Tibial artery (tissue), 4 donors: ENCODE measurements at places on chromosomes 11 and 22.
A peak's percentile ranks its signal among the peaks of the same experiment; 100 is the strongest.

- H3K4me1 ChIP-seq: no peaks in the 10 kb centered on the region
Observed at GRCh38 chr11:4441515-4441914, 7.6 kb upstream of the OR52K2 start.

DNA sequence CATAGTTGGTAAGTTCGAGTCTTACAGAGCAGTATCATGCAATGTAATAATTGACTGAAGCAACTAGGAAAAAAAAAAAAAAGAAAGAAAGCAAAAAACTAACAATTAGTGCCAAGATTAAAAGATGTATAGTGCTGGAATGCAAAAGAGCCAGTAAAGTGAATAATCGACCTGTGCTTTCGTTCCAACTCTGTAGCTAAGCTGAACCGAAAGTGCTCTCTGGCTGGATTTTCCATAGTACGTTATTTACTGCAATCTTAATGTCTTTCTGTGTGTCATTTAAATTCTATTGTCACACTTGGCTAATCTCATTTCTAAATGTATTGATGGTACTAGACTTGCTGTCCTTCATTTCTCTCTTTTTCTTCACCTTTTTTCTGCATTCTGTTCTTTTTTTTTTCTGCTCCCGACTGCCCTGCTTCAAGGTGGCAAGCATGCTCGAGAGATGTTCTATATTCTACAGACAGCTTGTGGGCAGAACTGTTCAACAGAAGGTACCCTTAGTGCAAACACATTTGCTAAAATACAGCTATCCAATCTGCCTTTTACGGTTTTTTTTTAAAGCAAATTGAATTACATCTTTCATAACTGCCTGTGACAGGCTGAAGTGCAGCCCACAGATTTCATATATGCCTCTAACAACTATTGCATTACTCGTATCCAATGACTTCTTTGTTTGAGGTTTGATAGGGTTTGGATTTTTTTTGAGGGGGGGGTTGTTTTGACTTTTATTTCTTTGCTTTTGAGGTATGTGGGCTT lies 204.2 kb upstream of the MTNR1B start:
- H3K27ac ChIP-seq: no peak overlapping the region
- H3K4me3 ChIP-seq: no peak overlapping the region
- H3K4me1 ChIP-seq: no peaks in the 10 kb centered on the region
- H3K36me3 ChIP-seq: no peaks in the 10 kb centered on the region
- no peaks in the 10 kb centered on the region for H3K27me3 ChIP-seq
- DNase-seq: no peak

DNA sequence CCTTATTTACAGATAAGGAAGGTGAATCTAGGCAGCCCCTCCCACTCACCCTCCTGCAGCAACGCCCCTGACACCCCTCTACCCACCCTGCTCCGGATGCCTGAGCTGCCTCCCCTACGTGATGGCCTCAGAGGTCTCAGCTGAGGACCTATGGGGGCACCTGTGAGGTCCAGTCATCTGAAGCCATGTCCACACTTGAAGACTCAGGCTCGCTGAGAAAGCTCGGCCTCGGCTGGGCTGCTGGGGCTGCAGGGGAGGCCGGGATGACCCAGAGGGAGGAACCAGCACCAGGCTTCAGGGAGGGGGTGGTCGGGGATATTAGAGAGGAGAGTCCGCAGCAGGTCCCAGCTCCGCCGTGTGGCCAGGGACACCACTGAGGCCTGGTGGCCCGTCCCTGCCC lies 92.8 kb downstream of the BRD1 start:
- H3K36me3 ChIP-seq: no peaks in the 10 kb centered on the region
- no peak overlapping the region for H3K4me3 ChIP-seq
- peak; percentile 50 for DNase-seq
- no peaks in the 10 kb centered on the region for H3K4me1 ChIP-seq
- H3K27ac ChIP-seq: no peak overlapping the region

- peaks cover 5% of the 10 kb centered on the region for H3K4me1 ChIP-seq
- H3K27ac ChIP-seq: no peak overlapping the region
- H3K27me3 ChIP-seq: no peaks in the 10 kb centered on the region
- no peak overlapping the region for H3K4me3 ChIP-seq
- DNase-seq: no peak
- H3K36me3 ChIP-seq: no peaks in the 10 kb centered on the region
Observed at GRCh38 chr11:111633248-111633647, 31.0 kb downstream of the SIK2 start.

- H3K36me3 ChIP-seq: no peaks in the 10 kb centered on the region
- DNase-seq: no peak
- H3K4me1 ChIP-seq: no peaks in the 10 kb centered on the region
- H3K4me3 ChIP-seq: no peak overlapping the region
Observed at GRCh38 chr11:29336727-29337575, 679.9 kb downstream of the KCNA4 start.

- H3K4me1 ChIP-seq: peaks cover 17% of the 10 kb centered on the region
- no peaks in the 10 kb centered on the region for H3K27me3 ChIP-seq
Observed at GRCh38 chr11:116928102-116928777, 90.8 kb upstream of the APOA1 start.

GRCh38 chr11:6124245-6124644 lies 16.8 kb downstream of the OR56B4 start:
- no peaks in the 10 kb centered on the region for H3K27me3 ChIP-seq
- H3K4me1 ChIP-seq: no peaks in the 10 kb centered on the region

DNA sequence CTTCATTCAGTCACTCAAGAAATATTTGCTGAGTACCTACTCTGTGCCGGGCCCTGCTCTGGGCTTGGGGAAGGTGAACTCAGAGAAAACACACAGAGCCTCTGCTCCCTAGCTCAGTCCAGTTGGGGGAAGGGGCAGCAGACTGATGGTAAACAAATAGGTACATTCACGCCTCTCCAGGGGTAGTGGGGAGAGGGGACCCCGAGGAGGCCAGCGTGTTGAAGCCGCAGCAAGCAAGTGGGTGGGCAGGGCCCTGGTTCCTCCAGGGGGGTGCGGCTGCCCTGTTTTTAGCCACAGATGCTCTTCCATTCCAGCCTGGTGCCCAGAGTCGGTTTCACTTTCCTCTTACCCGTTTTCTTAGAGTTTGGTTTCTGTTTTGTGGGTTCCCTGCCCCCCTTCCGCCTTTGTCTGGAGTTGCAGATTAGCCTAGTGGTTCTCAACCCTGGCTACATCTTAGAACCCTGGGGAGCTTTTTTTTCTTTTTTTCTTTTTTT lies 8.7 kb downstream of the DRAP1 start:
- DNase-seq: no peak
- H3K27me3 ChIP-seq: no peaks in the 10 kb centered on the region
- H3K4me3 ChIP-seq: no peak overlapping the region
- H3K27ac ChIP-seq: no peak overlapping the region
- no peaks in the 10 kb centered on the region for H3K4me1 ChIP-seq

DNA sequence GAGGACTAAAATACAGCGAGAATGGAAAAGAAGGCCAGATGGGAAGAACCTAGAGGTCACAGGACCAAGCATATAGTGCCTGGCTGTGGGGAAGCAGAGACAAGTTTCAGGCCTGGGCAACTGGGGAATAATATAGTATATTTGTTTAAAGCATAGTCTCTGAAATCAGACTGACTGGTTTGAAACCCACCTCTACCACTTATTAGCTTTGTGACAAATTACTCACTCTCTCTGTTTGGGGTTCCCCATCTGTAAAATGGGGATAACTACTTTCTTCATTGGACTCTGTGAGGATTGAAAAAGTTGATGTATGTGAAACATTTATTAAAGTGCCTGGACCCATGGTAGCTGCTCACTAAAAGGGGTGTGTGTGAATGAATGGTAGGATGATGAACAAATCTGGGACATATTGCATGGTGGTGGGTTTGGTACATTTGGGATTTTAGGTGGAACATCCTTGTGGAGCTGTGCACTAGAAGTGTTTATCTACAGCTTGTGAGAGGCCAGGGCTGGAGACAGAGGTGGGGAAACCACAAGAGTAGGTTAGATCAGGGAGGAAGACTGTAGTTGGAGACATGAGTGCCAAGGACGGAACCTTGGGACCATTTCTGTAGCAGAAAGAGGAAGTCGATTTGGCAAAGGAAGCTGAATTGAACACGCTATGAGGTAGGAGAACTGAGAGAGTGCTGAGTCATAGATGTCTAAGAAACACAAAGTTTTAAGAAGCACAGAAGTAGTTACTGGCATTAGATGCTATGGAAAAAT lies 52.6 kb downstream of the SWAP70 start:
- peak; percentile 30 for DNase-seq
- no peaks in the 10 kb centered on the region for H3K27me3 ChIP-seq
- no peaks in the 10 kb centered on the region for H3K36me3 ChIP-seq
- no peak overlapping the region for H3K4me3 ChIP-seq
- H3K4me1 ChIP-seq: peaks cover 48% of the 10 kb centered on the region

DNA sequence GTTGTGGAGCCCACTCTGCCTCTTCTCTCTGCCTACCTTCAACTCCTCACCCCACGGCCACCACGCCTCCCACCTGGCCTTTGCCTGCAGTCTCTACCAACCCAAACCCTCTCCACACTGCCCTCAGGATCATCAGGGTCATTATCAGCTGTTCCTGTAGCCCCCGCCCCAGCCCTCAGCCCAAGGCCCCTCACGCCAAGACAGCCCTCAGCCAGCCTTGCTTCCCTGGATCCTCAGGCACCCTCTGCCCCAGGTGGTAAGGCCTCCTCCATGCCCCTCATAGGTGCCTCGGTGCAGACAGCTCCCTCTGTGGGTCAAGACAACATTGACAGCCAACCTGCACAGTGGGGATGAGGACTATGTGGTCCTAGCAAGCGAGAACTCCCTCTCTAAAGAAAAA lies 1.7 kb downstream of the SBF1 start:
- H3K27ac ChIP-seq: no peak overlapping the region
- peaks cover 5% of the 10 kb centered on the region for H3K4me1 ChIP-seq
- H3K27me3 ChIP-seq: no peaks in the 10 kb centered on the region
- no peaks in the 10 kb centered on the region for H3K36me3 ChIP-seq
- no peak for DNase-seq

GRCh38 chr11:68598816-68599653 lies 85.3 kb upstream of the GAL start:
- H3K36me3 ChIP-seq: peaks cover 98% of the 10 kb centered on the region
- H3K4me1 ChIP-seq: no peaks in the 10 kb centered on the region
- H3K27ac ChIP-seq: no peak overlapping the region
- DNase-seq: no peak

DNA sequence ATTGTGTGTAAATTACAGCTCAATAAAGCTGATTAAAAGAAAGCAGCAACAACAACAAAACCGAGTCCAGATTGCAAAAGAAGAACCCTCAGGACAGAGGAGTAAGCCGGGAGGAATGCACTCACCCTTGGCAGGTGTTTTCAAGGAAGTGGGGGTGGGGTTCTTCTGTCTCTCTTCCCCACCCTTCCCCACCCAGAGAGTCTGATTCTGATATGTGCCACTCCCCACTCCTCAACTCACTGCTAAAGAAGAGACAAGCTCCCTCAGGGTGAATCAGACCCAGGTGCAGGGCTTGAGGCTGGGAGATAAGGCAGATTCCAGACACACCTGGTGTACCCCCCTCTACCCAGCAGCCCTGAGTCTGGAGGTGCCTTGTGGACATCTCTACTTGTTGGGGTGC lies 38.4 kb upstream of the PHF21A start:
- no peak overlapping the region for H3K27ac ChIP-seq
- no peaks in the 10 kb centered on the region for H3K36me3 ChIP-seq
- DNase-seq: no peak
- no peaks in the 10 kb centered on the region for H3K4me1 ChIP-seq
- H3K27me3 ChIP-seq: peaks cover 44% of the 10 kb centered on the region

DNA sequence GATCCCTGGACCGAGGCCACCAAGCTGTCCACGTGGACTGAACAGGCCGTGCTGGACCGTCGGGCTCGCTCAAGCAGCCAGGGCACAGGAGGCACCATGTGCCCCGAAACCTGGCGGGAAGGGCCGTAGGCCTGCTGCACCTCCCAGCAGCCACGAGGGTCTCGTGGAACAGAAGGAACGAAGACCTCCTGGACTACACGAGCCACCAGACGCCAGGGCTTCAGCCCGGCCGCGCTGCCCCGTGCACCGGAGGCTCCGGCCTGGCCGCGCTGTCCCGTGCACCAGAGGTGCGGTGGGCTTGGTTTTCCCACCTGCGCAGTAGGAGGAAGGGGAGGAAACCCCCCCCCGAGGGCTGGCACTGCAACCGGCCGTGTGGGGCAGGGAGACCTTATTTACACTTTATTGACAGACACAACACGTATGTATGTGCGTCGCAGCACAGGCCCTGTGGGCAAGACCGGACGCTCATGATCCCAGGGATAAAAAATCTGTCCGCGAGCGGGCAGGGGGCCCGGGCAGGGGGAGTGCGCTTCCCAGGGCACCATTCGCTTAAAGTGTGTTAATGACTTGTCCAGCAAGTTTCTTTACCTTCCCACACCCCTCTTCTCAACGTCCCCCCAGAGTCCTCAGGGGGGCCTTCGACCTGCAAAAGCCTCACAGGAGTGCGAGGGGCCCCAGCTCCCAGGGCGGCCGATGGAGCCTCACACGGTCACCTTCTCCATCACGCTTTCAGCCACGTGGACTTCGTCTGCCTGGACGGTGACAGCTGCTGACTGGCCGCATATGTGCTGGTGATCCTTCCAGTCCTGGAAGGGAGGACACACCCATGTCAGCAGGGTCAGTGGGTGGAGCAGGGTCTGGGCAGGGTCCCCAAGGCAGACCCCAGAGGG lies 7.0 kb downstream of the DRD4 start:
- peaks cover 50% of the 10 kb centered on the region for H3K36me3 ChIP-seq
- no peak for DNase-seq
- H3K27me3 ChIP-seq: peaks cover 2% of the 10 kb centered on the region
- no peak overlapping the region for H3K4me3 ChIP-seq
- no peaks in the 10 kb centered on the region for H3K4me1 ChIP-seq
- H3K27ac ChIP-seq: no peak overlapping the region

- H3K27me3 ChIP-seq: no peaks in the 10 kb centered on the region
- no peak overlapping the region for H3K4me3 ChIP-seq
- peak overlapping the region; percentile 73 for H3K27ac ChIP-seq
- H3K36me3 ChIP-seq: no peaks in the 10 kb centered on the region
- peaks cover 7% of the 10 kb centered on the region for H3K4me1 ChIP-seq
Observed at GRCh38 chr11:57779276-57779675, 17.7 kb downstream of the CTNND1 start.

DNA sequence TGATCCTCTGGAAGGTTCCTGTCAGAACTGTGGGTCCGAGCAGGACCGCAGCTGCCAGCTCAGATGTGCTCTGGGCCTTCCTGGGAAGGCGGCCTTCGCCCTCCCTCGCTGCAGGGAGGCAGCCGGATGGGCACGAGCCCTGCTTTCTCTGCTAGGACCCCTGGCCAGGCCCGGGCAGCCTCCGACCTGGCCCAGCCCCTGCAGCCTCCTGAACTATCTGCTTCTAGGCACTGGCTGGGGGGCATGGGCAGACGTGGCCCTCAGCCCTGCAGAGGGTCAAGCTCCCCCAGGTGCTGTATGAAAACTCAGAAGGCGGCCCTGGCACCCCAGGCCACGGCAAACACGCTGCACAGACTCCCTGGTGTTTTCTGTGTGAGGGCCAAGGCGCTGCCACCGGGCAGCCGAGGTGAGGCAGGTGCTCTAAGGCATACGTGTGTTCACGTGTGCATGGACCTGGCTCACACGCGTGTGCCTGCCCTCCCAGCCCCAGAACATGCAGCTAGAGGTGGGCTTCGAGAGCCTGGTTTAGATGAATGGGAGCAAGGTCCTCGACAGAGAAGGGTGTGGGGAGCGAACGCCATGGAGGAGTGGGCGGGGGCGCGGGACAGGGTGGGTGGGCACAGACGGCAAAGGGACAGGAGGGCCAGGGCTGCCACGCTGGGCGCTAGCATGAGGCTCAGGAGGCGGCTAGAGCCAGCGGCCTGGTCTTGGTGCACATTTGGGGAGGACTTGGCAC lies 4.3 kb downstream of the LRFN4 start:
- no peaks in the 10 kb centered on the region for H3K36me3 ChIP-seq
- no peak for DNase-seq
- no peak overlapping the region for H3K27ac ChIP-seq
- H3K27me3 ChIP-seq: no peaks in the 10 kb centered on the region

- H3K27me3 ChIP-seq: no peaks in the 10 kb centered on the region
- H3K36me3 ChIP-seq: no peaks in the 10 kb centered on the region
- no peak for DNase-seq
Observed at GRCh38 chr11:62471603-62472002, 52.8 kb downstream of the SCGB1A1 start.
